ENCODE measurements at places on chromosomes 7 and 10.
A peak's percentile ranks its signal among the peaks of the same experiment; 100 is the strongest.

DNA sequence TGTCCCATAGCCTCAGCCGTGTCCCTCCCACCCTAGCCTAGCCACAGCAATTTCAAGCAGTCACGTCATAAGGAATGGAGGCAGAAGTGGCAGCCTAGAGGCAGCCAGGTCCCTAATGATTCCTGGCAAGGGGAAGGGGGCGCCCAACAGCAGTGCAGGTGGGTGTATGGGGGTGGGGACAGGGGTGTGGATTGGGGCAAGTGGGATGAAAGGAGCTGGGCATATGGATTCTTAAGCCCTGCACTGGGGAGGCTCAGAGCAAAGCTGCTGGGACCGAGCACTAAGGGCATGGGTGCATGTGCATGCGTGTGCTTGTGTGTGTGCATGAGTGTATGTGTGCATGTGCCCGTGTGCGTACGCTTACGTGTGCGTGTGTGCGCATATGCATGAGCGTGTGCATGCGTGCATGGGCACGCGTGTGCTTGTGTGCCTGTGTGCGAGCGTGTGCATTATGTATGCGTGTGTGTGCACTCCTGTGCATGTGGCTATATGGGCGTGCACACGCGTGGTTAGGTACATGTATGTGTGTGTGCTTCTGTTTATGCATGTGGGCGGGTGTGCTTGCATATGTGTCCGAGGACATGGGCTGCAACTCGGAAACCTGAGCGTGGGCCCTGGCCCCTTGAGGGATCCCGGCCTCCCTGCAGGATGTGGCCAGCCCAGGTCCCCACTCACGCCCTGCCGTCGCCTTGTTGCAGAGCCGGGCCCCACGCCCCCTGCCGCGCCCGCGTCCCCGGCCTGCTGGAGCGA lies 34.1 kb downstream of the SH2B2 start:
- no peak for DNase-seq

GRCh38 chr10:91043173-91043910 lies 122.5 kb upstream of the ANKRD1 start:
- no peak for DNase-seq

- DNase-seq = no peak
Measured at GRCh38 chr10:12067336-12067735, 1.4 kb upstream of the DHTKD1 start.

DNA sequence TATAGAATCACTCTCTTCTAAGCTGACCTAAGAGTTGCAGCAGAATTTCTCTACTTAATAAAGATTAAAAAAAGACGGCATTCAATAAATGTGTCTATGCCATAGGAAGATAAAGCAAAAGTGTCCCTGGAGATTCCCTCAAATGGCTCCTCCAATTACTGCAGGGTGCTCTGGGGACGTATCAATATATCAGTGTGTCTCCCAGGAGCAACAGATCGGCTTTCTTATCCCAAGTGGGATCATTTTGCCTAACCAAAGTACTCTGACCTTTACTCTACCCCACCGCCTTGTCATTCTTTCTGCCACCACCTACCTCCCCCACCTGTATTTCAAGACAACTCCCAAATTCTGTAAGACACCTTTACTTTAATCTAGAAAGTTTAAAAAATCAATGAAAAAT lies 202.0 kb upstream of the SEMA3C start:
- no peak for DNase-seq

DNA sequence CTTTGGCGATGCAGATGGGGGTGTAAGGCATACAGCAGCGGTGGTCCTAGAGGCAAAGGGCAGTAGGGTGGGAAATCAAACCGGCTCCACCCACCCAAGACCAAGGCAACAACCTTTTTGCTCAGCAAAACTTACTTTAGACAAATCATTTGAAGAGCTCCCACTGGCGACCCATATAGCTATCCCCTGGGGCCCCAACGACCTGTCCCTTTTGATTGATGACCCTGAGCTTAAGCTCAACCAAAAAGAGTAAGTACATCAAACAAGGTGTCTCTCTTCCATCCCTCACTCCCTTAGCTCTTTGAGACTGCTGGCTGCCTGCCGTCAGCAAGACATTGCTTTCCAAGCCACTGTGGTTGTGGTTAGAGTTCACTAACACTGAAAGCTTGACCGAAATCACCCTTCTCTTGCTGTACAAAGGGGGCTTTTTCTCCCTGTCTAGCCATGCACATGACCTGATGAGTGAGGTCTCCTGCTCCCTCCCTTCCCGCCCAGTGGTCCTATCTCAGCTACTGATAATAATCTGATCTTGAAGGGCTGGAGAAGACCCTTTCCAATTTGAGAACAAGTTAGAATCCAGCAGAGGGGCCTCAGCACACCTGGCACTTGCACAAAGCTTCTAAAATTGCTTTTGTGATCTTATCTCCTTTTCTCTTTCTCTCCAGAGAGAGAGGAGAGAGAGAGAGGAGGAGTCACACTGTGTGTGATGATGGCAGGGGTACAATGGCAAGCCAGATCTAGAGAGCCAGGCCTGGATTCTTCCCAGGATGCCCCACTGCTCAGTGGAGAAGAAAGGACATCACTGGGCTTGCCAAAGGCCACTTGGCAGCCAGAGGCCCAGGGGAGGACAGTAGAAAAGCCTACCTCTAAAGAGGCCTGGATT lies 42.2 kb downstream of the XPNPEP1 start:
- no peak for DNase-seq

DNA sequence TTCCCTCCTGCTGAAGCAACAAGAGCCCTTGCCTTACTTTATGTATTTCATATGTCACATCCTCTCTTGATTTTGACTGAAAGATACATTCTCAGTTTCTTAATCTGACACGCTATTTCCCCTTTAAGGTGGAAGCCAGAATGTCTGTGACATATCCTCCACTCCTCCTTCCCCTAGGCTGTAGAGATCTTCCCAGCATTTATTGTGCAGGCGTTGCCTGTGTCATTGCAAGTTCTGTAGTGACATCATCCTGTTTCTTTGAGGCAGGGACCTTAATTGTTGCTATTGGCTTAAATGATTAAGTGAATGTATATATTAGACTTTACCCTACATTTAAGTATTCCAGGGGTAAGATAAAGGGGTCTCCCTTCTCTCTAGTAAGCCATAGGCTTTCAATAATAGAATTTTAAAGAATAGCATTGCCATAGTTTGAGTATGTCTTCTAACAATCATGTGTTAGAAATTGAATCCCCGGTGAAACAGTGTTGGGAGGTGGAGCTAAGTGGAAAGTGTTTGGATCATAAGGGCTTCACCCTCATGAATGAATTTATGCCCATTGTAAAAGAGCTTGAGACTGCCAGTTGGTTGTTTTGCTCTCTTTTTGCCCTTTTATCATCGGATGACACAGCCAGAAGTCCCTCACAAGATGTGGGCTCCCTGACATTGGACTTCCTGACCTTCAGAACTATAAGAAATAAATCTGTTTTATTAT lies 189.5 kb upstream of the CDC14C start:
- no peak for DNase-seq

- DNase-seq = no peak
Measured at GRCh38 chr7:28595076-28595475, 182.8 kb downstream of the CREB5 start.

DNA sequence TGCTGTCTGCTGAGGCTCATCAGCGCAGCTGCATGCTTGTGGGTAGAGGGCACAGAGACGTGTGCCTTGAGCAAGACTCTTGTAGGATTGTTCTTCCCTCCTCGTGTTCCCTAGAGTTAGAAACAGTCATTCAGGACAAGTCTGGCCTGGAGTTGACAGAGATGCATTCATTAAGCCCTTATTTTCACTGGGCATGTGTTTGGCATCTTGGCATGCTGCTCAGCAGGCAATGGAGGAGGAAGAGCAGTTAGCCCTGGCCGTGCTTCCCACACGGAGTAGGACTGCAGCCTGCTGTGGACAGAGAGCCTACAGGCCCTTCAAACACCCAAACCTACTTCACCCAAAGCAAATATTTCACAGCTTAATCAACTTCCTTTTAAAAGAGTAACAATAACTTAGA lies 73.0 kb upstream of the GJD4 start:
- no peak for DNase-seq

GRCh38 chr7:105806592-105807447 lies 69.6 kb downstream of the ATXN7L1 start:
- DNase-seq = peak; percentile 71

DNA sequence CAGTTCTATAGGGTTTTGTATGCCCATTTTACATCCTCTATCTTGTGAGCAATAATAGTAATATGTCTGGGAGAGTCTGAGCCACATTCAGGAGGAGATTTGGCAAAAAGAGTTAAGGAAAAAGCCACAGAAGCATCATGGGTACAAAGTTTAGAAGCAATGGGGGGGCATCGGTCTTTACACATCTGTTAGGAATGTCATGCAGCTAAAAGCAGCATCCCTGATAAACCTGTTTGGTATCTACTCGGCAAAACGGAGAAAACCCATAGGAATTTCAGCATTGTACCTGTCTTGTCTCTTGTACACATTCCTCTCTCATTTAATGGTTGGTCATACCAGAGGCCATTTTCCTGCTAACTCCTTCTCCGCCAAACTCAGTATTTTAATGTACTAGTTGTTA lies 12.5 kb upstream of the HERPUD2 start:
- DNase-seq = no peak

DNA sequence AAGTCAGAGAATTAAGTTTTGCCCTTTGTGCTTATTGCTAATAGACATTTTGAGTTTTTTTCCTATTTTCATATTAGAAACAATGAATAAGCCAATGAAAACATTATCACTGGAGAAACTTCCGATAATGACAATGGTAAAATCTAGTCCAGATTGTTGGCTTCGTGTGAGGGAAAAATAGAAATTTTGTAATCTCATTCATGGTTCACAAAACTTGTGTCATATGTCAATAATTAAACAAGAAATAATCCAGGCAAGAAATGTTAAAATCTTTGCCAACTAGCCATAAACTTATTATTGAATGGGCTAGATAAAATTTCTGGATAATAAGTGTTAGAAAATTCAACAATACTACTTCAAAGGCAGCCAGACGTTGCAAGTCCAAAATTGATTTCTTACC lies 36.6 kb downstream of the RNLS start:
- DNase-seq = no peak

- no peak for DNase-seq
Measured at GRCh38 chr7:135200821-135201331, 10.4 kb downstream of the WDR91 start.

DNA sequence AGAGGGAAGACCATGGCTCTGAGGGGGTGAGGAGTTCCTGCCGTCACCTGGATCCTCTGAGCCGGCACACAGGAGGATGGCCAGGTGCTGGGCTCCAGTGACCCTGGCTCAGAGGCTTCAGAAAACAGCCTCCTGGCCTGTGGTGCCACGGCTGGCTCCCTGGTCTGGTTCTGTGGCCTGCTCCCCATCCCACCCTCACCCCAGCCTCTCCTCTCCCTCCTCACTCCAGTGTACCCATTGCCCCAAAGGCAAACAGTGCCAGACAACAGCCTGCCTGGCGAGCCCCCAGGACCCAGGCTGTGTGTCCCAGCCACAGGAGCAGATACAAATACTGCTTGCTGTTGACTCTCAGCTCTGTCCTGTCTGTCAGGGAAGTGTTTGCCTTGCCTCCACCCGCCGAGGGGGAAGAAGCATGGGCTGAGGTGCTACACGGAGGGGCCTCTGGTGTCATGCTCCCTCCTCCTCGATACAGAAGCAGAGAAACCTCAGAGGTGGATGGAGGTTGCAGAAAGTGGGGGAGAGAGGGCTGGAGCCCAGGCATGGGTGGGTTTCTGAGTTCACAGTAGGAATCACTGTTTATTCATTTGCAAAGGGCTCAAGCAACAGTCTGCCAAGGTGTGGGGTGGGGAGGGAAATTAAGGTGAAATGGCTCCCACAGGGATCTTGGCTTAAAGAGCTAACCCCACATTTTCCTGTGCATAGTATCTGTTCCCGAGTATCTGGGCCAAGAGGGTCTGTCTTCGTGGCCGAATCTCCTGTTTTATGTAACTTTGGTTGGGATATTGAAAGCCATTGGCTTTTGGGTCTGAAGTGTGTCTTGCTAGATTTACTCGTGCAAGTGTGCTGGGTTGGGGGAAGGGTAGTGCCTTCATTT lies 5.5 kb downstream of the ADRA2A start:
- no peak for DNase-seq

- no peak for DNase-seq
Measured at GRCh38 chr10:31359979-31360378, 41.0 kb downstream of the ZEB1 start.

- no peak for DNase-seq
Measured at GRCh38 chr7:18016547-18017444, 10.8 kb downstream of the PRPS1L1 start.

GRCh38 chr10:73819513-73820093 lies 8.2 kb upstream of the NDST2 start:
- DNase-seq = no peak

DNA sequence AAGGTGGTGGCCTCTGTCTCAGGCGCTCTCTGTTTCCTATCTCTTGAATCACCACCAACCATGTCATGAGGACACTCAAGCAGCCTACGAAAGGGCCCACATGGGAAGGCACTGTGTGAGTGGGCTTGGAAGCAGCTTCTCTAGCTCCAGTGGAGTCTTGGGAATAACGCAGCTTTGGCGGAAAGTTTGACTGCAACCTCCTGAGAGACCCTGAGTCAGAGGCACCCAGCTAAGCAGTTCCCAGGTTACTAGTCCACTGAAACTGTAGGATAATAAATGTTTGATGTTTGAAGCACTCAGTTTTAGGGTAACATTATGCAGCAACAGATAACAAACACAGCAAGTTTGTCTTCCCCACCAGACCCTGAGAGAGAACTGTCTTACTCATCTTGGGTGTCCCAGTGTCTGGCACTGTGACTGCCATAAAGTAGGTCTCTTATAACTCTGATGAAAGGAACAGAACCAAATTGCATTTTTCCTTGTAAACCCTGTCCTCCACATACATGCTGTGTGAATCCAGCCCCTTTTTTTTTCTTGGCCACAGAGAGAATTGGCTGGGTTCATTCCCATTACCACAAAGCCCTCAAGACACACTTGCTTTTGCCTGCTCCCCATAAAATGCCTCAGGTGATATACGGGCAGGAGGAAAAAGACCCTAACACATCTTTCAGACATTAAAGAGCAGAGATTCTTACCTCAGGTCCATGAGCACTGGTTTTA lies 185.5 kb downstream of the ZNF365 start:
- DNase-seq = no peak
